NCI-H460 (cell line): ENCODE measurements at places on chromosomes 11 and 22. TPM values are rescaled to one million over a fixed set of nuclear protein-coding genes. Genes with fewer than 3 reads are reported as not detected.

GRCh38 chr22:23527971-23528740 lies 51.9 kb downstream of the IGLL1 start:
- no peak for DNase-seq

GRCh38 chr22:19674129-19674928 lies 40.0 kb upstream of the SEPTIN5 start:
- no peak for DNase-seq

DNA sequence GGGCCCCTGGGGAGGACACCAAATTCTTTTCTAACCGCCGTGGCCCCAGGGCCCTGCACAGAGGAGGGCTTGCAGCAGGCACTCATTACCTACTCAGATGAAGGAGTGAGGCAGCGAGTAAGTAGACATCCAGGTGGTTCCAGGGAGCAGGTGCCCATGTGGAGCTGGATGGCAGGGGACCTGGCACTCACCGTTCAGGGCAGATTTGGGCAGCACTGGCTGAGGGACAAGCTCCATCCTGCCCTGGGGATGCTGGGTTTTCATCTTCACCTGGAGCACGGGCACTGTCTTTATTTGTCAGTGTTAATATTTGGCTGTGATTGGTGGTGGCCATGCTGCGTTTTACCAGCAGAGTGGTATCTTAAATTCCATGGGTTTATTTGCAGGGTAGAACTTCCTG lies 1182.7 kb downstream of the BRD1 start:
- no peak for DNase-seq

GRCh38 chr11:36214976-36215692 lies 74.1 kb downstream of the COMMD9 start:
- DNase-seq: no peak

DNA sequence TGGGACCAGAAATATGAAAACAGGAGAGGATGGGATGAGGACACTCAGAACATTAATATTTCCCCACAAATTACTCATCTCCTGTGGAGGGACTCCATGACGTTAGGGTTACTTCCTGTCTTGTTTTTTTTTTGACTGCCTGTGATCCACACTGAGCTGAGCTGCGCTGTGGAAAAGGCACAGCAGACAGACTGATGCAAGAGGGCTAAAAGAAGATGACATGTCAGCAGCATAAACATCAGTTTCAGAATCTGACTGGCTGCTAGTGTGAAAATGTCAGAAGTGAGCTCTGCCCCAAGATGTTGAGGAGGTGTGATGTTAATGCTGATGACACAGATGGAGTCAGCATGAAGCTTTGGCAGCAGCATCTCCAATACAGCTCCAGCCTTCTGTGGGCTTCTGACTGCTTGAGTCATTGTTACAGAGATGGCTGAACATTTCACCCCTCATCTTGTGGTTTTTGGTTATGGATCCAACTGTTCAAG lies 286.8 kb downstream of the BLID start:
- peak; percentile 36 for DNase-seq

The CNTF gene
- total RNA-seq: 0.72 and 1.3 TPM in 2 replicates

The POU2AF3 gene
- 0.26 and 0.40 TPM in 2 replicates for total RNA-seq

The SLC35E4 gene
- 5.6 and 7.0 TPM in 2 replicates for total RNA-seq
